Neural progenitor cell (in vitro differentiated cells): ENCODE measurements at places on chromosomes 1 and 21.
A peak's percentile ranks its signal among the peaks of the same experiment; 100 is the strongest.

- no peaks in the 10 kb centered on the region for H3K27me3 ChIP-seq
- H3K4me1 ChIP-seq = peaks cover 6% of the 10 kb centered on the region
- no peak for DNase-seq
Measured at GRCh38 chr1:166489356-166489669, 322.5 kb upstream of the FAM78B start.

DNA sequence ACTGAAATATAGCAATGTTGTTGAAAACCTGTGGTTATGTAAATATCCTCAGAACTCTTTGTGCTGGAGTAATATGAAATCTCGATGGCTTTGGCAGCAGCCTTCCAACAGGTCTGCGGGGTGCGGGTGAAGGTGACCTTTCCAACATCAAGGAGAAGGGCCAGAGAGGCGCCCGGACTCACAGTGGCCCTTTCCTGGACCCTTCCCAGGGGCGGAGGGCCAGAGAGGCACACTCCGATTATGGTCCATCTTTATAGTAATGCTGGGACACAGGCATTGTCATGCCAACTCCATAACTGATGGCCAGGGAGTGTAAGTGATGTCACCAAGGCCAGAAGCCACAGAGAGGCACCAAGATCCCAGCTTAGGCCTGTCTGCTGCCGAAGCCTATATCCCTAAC is 18.1 kb downstream of the SLC37A1 start:
- no peak overlapping the region for H3K27ac ChIP-seq
- no peak for DNase-seq
- no peak overlapping the region for H3K4me3 ChIP-seq
- H3K27me3 ChIP-seq = no peaks in the 10 kb centered on the region
- H3K36me3 ChIP-seq = no peaks in the 10 kb centered on the region
- peaks cover 12% of the 10 kb centered on the region for H3K4me1 ChIP-seq

GRCh38 chr1:156912861-156913808 is 7.3 kb upstream of the LRRC71 start:
- no peaks in the 10 kb centered on the region for H3K36me3 ChIP-seq
- H3K4me1 ChIP-seq = peaks cover 6% of the 10 kb centered on the region
- H3K27ac ChIP-seq = no peak overlapping the region

DNA sequence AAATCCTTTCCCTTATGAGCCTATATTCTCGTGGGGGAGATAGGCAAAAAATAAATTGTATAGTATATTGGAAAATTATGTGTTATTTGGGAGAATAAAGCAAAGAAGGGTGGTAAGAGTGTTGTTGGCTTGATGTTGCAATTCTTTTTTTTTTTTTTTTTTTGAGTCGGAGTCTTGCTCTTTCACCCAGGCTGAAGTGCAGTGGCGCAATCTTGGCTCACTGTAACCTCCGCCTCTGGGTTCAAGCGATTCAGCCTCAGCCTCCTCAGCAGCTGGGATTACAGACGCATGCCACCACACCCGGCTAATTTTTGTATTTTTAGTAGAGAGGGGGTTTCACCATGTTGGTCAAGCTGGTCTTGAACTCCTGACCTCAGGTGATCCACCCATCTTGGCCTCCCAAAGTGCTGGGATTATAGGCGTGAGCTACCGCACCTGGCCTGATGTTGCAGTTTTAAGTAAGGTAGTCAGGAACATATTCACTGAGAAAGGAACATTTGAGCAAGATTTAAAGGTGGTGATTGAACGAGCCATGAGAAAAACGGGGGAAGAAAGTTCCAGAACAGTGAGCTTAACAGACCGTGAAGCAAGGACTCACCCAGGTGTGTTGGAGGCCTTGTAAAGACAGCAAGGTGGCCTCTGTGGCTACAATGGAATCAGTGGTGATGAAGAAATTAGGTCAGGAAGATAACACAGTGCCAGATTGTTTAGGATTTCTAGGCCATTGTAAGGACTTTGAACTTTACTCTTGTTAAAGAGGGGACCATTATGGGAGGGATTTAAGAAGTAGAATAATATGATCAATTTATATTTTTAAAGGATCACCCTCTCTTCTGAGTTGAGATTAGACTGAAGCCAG is 45.8 kb downstream of the RPRD2 start:
- H3K4me3 ChIP-seq = no peak overlapping the region
- no peak for DNase-seq
- H3K4me1 ChIP-seq = no peaks in the 10 kb centered on the region
- no peak overlapping the region for H3K27ac ChIP-seq
- no peaks in the 10 kb centered on the region for H3K27me3 ChIP-seq

DNA sequence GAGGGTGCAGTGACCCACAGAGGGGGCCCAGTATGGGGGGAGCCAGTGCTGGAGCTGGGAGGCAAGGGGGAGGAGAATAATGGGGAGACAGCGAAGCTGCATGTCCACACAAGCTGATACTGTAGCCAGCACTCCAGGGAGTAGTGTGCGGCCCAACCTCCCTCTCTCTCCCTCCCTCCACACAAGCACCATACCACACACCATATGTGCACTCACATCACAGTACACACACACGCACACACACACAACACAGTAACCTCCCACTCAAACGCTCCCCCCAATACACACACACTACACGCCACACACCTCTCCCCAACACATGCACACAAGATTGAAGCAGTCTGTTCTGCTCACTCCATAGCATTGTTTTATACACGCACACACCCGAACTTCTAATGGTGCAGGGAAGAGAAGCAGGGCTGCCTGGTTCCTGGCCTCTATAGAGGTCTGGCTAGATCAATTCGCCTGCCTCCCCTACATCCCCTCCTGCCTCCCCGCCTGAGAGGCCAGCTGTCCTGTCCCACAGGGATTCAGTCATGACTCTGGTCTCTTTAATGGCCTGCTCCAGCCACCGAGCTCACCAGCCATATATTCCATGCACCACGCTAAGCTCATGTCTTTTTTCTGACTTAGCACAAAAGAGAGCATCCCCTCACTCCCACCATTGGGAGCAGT is 3.8 kb downstream of the NCDN start:
- H3K4me1 ChIP-seq = peaks cover 11% of the 10 kb centered on the region
- no peaks in the 10 kb centered on the region for H3K36me3 ChIP-seq
- no peak overlapping the region for H3K27ac ChIP-seq
- no peak for DNase-seq
- no peak overlapping the region for H3K4me3 ChIP-seq

- no peak overlapping the region for H3K27ac ChIP-seq
- H3K27me3 ChIP-seq = no peaks in the 10 kb centered on the region
- no peak overlapping the region for H3K4me3 ChIP-seq
- H3K4me1 ChIP-seq = no peaks in the 10 kb centered on the region
- H3K36me3 ChIP-seq = no peaks in the 10 kb centered on the region
- no peak for DNase-seq
Measured at GRCh38 chr1:198564716-198565115, 24.2 kb upstream of the ATP6V1G3 start.

DNA sequence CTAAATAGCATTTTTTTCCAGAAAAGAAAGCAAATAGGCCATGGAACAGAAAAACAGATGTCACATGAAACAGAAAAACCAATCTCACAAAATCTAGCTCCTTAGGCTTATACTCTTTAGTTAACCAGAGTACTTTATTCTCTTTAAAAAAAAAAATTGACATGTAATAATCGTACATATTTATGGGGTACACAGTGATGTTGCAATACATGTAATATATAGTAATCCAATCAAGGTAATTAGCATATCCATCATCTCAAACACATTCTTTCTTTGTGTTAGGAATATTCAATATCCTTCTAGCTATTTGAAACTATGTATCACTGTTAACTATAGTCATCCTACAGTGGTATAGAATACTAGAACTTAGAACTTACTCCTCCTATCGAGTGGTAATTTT is 20.1 kb downstream of the LBR start:
- peaks cover 6% of the 10 kb centered on the region for H3K4me1 ChIP-seq
- H3K4me3 ChIP-seq = no peak overlapping the region
- no peak for DNase-seq
- no peak overlapping the region for H3K27ac ChIP-seq
- no peaks in the 10 kb centered on the region for H3K27me3 ChIP-seq
- H3K36me3 ChIP-seq = peaks cover 19% of the 10 kb centered on the region

GRCh38 chr1:160049101-160049500 is 17.3 kb upstream of the PIGM start:
- peaks cover 29% of the 10 kb centered on the region for H3K27me3 ChIP-seq
- no peak overlapping the region for H3K27ac ChIP-seq
- DNase-seq = no peak
- H3K4me3 ChIP-seq = no peak overlapping the region

GRCh38 chr1:9835758-9836631 is 12.2 kb upstream of the CLSTN1 start:
- peak overlapping the region; percentile 14 for H3K4me3 ChIP-seq
- no peak overlapping the region for H3K27ac ChIP-seq
- H3K27me3 ChIP-seq = no peaks in the 10 kb centered on the region
- peak; percentile 83 for DNase-seq
- H3K4me1 ChIP-seq = peaks cover 12% of the 10 kb centered on the region

- H3K4me3 ChIP-seq = no peak overlapping the region
- H3K27me3 ChIP-seq = no peaks in the 10 kb centered on the region
- DNase-seq = no peak
- H3K36me3 ChIP-seq = no peaks in the 10 kb centered on the region
- H3K4me1 ChIP-seq = no peaks in the 10 kb centered on the region
- H3K27ac ChIP-seq = no peak overlapping the region
Measured at GRCh38 chr1:226958300-226958699, 18.2 kb downstream of the COQ8A start.

- H3K36me3 ChIP-seq = no peaks in the 10 kb centered on the region
- no peak overlapping the region for H3K27ac ChIP-seq
- no peaks in the 10 kb centered on the region for H3K27me3 ChIP-seq
- no peak overlapping the region for H3K4me3 ChIP-seq
Measured at GRCh38 chr1:101847626-101848025, 149.1 kb downstream of the OLFM3 start.

- H3K27me3 ChIP-seq = no peaks in the 10 kb centered on the region
- peak; percentile 90 for DNase-seq
- H3K4me1 ChIP-seq = no peaks in the 10 kb centered on the region
Measured at GRCh38 chr1:58515794-58516401, 30.6 kb downstream of the OMA1 start.

GRCh38 chr1:12469990-12470389 is 148.0 kb downstream of the DHRS3 start:
- no peak overlapping the region for H3K4me3 ChIP-seq
- no peaks in the 10 kb centered on the region for H3K36me3 ChIP-seq
- H3K27ac ChIP-seq = no peak overlapping the region
- DNase-seq = no peak

DNA sequence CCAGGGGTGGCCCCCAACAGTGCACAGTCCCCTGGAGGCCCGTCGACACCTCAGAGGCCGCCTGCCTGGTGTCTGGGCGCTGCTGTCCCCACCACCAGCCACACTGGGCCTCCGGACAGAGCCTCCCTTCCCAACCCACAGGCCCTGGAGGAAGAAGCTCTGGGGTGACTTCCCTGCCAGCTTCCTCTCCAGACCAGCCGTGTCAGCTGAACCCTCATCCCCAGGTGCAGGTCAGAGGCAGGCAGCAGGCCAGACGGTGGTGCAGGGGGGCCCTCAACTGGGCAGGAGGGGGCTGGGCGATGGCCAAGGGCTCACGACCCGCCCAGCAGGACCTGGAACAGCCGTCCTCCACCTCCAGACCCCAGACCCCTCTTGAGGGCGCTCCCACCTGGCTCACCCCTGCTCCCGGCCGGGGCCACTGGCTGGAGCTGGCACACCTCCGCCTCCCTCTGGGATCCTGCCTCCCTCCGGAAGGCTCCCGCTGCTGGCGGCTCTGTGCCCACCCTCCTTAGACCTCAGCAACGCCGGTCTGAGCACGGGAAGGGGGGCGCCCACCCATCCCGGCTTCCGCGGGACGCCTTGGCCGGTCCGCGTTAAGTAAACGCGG is 520 bp downstream of the TNFRSF18 start:
- no peak for DNase-seq
- no peak overlapping the region for H3K27ac ChIP-seq
- H3K36me3 ChIP-seq = no peaks in the 10 kb centered on the region
- no peaks in the 10 kb centered on the region for H3K4me1 ChIP-seq
- peaks cover 64% of the 10 kb centered on the region for H3K27me3 ChIP-seq
- peak overlapping the region; percentile 35 for H3K4me3 ChIP-seq

DNA sequence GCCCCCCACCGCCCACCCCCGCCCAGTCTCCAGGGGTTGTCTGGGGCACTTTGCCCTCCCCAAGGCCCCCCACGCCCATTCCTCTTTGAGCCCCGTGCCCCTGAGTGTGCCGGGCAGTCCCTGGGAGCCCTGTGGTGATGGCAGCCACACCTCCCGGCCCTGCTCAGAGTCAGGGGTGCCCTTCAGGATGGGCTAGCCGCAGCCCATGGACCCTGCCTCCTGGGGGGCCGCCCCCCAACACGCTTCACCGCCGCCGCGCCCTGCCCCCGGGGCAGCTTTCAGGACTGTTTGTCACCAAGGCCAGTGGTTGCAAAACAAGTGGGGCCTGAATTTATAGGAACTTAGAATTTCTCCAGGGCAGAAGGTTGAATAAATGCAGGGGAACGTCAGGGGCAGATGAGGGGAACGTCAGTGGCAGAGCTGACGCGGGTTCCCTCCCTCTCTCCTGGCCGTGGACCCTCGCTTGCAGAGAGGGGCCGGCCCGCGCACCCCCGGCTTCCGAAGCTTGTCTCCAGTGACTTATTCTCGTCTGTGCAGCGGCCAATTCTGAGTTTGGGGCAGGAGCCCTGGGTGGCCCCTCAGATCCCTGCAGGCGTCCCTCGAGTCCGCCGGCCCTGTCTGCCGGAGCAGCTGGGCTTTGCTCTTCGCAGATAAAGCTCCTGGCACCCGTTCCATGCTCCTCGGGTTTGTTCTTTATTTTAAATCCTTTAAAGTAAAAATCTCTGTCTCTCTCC is 41.2 kb upstream of the ADARB1 start:
- H3K4me1 ChIP-seq = peaks cover 39% of the 10 kb centered on the region
- no peaks in the 10 kb centered on the region for H3K36me3 ChIP-seq
- DNase-seq = no peak
- H3K4me3 ChIP-seq = no peak overlapping the region

GRCh38 chr1:7405844-7406500 is 365.1 kb upstream of the VAMP3 start:
- no peak for DNase-seq
- H3K27ac ChIP-seq = no peak overlapping the region
